Mammary epithelial cell (primary cell): ENCODE measurements at places on chromosomes 3 and 15. TPM values are rescaled to one million over a fixed set of nuclear protein-coding genes. Genes with fewer than 3 reads are reported as not detected.

The WDR6 gene
- total RNA-seq, result 77.9 and 108 TPM in 2 replicates

GRCh38 chr3:115098354-115099073 is 48.6 kb downstream of the ZBTB20 start:
- DNase-seq, result no peak

The LTK gene
- 0.24 TPM in 1 of 2 replicates, not detected in the other for total RNA-seq

- DNase-seq, result no peak
These were observed 637 bp downstream of the CIP2A start for GRCh38 chr3:108588601-108589000.

DNA sequence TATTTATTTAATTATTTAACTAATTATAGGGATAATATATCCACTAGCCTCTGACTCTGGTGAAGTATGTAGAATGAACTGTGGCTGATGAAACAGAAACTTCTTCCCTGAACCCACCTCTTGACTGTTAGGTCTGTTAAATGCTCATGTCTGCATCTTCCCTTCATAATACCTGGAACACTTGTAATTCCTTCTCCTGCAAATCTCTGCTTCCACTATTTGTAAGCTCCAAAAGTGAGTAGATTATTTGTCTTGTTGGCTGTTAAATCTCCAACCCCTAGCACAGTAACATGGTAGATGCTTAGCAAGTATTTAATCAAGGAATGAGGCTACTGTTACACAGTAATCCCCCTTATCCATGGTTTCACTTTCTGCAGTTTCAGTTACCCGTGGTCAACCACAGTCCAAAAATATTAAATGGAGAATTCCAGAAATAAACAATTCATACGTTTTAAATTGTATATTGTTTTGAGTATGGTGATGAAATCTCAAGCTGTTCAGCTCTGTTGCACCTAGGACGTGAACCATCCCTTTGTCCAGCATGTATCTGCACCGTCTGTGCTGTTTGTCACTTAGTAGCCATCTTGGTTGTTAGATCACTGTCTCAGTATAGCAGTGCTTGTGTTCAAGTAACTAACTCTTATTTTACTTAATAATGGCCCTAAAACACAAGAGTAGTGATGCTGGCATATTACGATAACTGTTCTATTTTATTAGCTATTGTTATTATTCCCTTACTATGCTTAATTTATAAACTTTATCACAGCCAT is 5.7 kb downstream of the TTBK2 start:
- no peak for DNase-seq

DNA sequence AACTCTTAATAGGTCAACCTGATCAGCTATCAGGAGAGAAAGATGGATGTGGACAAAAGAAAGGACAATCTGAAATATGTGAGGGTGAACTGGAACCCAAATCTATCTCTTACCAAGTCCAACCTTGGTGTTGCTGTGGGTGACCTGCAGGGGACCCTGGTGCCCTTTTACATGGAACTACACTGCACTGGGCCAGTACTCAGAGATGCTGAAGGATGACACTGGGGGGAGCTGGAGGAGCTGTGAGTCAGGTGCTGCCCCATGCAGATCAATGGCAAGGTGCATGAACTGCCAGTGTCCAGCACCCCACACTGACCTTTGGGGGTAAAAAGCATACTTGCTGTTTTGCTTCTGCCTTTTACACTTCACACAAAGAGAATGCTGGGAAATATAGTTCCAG is 55.6 kb upstream of the TBC1D5 start:
- DNase-seq, result no peak

DNA sequence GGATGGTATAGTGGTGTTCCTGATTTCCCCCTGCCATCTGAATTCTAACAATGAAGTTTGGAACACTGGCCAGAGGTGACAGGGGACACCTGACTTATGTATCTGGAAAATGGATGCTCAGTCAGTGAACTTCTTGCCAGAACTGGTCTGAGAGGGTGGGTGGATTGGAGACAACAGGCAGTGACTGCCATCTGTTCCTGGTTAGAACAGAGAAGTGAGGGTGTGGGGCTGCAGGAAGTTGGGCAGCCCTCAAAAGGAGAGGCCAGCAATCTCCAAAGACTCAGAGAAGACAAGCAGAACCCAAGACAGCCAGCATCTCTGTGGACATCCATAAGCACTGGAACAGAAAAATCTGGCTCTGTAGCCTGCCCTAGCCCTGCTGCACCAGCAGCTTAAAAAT is 50.5 kb downstream of the ANP32A start:
- no peak for DNase-seq

DNA sequence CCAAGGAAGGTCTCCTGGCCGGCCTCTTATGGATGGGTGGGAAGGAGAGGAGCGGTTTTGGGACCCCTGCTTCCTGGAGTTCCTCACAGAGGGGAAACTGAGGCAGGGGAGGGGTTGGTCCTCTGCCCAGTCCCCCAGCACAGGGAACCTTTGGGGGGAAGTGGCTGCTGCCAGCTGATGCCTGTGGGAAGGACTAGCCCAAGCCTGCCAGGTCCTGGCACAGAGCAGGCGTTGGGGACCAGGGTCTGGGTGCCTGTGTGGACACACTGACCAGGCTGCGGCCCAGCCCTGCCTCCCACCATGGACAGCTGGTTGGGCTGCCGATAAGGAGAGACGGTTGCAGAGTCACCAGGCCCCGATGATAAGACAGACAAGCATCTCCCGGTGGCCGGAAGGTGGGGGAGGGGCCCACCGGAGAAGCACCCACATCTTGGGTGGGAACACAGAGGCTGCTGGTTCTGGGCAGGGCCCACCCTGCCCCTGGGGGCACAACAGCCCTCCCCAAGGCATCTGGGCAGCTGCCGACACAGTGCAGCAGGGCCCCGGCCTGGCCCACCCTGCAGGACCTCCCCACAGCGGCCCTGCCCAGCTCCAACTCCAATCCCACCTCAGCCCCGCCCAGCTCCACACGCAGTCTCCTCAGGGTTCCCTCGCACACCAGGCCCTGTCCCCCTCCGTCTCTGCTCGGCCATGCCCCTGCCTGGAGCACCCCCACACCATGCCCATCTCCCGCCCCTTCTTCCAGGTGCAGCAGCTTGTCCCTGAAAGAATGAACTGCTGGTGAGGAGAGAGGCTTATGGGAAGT is 50.7 kb downstream of the DNAJB8 start:
- no peak for DNase-seq

The HTR3E gene
- total RNA-seq, result not detected in 2 replicates

DNA sequence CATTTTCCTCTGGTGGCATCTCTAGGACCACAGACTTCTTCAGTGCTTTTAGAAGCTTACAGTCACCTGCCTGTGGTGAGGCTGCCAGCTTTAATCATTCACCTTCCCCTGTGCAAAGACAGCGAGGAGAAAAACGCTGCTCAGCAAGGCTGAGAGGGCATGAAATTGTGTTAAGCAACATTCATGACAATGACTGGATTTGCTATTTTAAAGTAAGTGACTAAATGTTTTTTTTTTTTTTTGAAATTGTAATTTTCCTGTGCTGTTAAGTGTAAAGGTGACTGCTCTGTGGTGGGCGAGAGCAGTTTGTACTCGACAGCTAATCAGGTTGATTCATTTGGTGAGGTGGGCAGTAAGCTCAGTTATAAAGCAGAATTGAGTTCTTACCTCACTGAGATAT is 240.4 kb downstream of the NSUN3 start:
- no peak for DNase-seq

DNA sequence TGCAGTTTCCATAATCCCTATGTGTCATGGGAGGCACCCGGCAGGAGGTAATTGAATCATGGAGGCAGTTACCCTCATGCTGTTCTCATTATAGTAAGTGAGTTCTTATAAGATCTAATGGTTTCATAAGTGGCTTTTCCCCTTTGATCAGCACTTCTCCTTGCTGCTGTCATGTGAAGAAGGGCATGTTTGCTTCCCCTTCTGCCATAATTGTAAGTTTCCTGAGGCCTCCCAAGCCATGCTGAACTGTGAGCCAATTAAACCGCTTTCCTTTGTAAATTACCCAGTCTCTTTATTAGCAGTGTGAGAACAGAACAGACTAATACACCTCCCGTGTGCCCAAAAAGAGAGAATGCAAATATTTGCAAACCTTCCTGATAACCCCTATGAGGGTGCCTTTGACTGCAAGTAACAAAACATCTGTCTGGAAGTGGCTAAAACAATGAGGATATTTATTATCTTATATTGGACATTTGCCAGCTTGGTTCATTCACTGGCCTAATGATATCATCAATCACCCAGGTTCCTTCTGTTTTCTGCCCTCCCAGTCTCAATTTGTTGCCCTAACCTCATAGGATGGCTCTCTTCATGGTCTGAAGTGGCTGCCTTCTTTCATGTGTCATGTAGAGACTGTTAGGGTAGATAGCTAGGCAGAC is 68.7 kb downstream of the BHLHE40 start:
- no peak for DNase-seq

- DNase-seq, result no peak
These were observed 302.5 kb downstream of the UNC13C start for GRCh38 chr15:54280726-54281125.

- DNase-seq, result no peak
These were observed 24.6 kb downstream of the MAPKBP1 start for GRCh38 chr15:41798607-41799487.

GRCh38 chr15:67884009-67884408 is 44.2 kb upstream of the RNU6-1 start:
- no peak for DNase-seq

- DNase-seq, result no peak
These were observed 56.0 kb upstream of the FAM3D start for GRCh38 chr3:58722561-58722960.

The PLA2G4F gene
- total RNA-seq, result 2.0 TPM

DNA sequence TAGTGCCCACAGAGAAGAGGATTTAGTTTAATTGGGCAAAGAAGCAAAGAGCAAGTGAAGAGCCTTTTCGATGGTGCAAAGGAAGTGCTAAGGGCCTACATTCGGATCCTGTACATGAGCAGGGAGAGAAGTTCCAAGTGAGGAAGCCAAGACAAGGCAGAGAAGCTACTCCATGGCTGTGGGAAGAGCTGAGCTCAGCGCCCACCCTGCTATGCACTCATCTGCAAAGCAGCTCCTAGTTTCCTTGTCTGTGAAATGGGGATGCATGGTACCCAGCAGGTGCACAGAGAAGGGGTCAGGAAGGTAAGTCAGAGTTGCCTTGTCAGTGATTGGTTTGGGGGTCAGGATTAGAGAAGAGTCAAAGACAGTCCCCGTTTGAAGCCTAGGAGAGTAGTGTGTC is 126.5 kb downstream of the PDE8A start:
- DNase-seq, result no peak

- DNase-seq, result no peak
These were observed 12.9 kb downstream of the SLC25A20 start for GRCh38 chr3:48885753-48886152.

The ACY1 gene
- total RNA-seq, result 90.5 TPM

- no peak for DNase-seq
These were observed 773.5 kb downstream of the SQOR start for GRCh38 chr15:46408312-46408711.

The ZNF80 gene
- total RNA-seq, result not detected

- DNase-seq, result no peak
These were observed 4.3 kb upstream of the MYL3 start for GRCh38 chr3:46867550-46867898.

- no peak for DNase-seq
These were observed 354.6 kb upstream of the ROPN1 start for GRCh38 chr3:124346487-124346886.

DNA sequence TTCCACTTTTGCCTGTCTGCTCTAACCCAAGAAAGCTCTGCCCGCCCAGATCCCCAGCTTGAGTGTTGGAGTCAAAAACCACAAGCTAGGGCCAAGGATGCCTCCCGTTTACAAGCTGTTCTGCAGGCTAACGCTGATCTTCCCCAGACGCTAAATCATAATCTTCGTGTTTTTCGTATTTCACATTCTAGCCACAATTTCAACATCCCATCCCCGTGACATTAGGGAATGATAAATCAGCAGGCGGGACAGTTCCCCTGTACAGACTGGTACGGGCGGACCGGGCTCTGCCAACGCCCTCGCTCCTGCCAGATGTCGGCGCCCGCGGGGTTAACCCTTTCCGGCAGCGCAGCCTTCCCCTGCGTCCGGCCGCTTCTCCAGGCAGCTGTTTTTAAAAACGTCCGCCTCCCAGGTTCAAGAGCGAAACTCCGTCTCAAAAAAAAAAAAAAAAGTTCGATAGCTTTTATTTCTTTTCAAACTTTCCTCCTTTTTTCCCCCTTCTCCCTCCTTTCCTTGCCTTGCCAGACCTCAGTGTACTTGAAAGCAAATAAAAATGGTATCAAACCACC is 81.0 kb upstream of the BNC1 start:
- DNase-seq, result peak; percentile 87

DNA sequence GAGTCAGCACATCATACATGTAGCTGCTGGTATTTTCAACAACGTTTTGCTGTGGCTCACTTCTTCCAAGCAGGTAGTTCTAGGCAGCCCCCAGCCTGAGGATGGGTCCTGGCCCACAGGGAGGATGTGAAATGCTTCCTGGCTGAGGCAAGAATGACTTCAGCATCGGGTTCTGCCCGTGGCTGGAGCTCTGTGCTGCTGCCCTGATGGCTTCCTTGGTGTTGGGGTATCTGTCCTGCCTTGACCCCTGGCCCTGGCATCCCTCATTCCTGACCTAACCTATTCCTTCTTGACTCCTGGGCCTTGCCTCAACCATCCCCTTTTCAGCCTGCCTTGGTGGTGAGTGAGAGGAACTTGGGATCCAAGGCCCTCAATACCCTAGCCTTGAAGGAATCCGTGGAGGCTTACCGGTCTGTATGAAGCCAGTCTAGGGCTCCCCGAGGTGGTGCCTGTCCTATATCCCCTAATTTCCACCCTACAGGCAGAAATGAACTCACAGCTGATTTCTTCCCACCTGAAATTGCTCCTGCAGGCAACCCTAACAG is 300.6 kb downstream of the TLE3 start:
- DNase-seq, result no peak

The POTEB2 gene
- total RNA-seq, result not detected in 2 replicates

The CADPS gene
- total RNA-seq, result not detected

DNA sequence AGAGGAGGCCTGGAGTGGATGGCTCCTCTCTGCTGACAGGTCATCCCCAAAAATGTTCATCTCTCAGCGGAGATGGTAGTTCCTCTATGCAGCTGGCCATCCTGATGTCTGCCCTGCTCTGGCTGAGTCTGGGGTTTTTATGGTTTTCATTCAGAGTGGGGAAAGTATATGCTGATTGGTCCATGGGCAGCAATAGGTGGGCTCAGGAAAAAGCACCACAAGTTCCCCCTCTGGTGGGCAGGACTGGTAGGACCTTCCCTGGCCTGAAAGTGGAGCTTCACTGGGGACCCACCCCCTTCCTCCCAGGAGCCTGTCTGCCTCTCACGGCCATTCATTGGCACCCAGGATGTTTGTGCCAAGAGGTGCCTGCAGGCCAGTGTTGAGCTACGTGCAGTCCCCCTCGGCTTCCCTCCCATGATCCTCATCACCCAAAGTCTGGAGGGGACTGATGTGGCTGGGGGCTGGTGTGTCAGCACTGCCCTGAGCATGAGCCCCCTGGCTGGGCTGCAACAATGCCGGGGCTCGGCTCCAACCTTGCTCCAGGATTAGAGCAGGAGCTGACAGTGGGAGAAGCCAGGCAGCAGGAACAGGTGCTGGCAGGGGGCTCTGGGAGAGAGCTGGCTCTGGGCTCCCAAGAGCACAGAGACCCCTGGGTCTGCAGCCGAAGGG is 13.1 kb upstream of the BLOC1S6 start:
- no peak for DNase-seq

The VGLL3 gene
- 33.2 TPM for total RNA-seq
